T-helper 22 cell (primary cell): ENCODE measurements at places on chromosomes 3 and 15.

GRCh38 chr3:46607603-46608028 is 4.7 kb upstream of the FAM240A start:
- no peak for DNase-seq

DNA sequence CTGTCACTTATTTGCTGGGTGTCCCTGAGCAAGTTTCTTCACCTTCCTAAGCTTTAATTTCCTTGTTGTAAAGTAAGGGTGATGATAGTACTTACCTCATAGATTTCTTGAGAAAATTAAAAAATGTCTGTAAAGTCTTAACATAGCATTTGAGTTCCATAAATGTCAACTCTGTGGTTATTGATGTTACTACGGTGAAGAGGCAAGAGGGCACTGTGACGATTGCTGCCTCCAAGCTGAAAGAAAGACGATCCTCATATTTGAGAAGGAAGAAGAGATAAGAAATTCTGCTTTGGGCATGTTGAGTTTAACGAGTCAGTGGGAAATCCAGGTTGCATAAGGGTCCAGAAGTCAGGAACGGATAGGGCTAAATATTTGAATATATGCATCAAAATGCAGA is 240.8 kb upstream of the ZPLD1 start:
- no peak for DNase-seq

DNA sequence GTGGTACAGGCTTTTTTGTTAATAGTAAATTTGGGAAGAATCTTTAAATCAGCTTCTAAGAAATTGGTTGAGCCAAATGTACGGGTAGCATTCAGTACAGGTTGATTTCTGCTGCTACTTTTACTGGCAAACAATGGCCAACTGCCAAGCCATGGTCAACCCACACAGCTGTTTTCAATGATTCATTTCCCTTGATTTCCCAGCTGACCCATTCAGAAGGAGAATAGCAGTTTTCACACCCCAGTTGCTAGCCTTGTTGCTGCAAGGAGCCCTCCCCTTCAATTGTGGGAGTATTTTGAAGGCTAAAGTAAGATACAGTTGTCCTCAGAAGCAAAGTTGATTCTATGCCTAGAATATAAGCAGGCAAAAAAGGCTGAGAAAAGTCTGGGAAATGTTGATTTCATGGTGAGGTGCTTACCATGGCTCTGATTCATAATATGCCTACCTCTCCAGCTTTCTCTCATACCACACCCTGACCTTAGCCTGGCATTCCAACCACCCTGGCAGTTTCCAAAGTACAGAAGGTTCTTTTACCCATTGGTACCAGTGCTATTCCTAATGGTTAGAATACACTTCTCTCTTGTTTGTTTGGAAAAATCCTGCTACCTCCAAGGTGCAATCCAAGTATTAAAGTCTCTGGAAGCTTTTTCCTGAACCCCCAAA is 320.3 kb upstream of the TGFBR2 start:
- no peak for DNase-seq

DNA sequence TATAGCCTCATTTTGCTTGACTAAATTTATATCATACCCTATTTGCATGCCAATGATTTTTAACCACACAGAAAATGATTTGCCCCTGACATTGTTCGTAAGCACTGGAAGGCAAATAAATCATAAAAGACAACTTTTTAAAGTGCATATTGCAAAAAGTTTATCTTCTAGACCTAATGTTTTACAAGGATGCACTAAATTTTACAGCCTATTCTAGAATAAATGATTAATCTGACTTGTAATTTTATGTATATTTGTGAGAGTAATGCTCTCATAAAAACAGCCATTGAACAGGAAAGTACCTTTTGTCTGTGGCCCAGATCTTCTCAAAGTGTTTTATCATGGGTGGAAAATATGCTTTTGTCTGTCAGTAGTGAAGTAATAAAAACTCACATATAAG is 546.6 kb downstream of the EPHA3 start:
- DNase-seq, result no peak

DNA sequence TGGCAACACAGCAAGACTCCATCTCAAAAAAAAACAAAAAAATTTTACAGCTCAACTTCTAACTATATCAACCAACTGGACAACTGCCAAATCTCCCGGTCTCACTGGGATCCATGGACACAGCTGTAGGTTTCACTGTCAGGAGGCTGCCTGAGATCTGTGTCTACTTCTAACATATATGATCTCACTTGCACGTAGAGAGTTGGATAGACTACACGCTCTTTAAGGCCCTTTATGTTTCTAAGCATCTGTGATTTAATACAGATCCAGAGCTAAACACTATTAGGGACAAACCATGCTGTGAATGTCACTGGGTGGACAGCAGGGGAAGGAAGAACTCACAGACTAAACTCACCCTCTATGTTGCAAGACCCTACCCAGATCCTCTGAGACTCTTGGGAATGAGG is 13.0 kb upstream of the APOD start:
- no peak for DNase-seq

- no peak for DNase-seq
These were observed 55.1 kb upstream of the ZBTB38 start for GRCh38 chr3:141313093-141313683.

DNA sequence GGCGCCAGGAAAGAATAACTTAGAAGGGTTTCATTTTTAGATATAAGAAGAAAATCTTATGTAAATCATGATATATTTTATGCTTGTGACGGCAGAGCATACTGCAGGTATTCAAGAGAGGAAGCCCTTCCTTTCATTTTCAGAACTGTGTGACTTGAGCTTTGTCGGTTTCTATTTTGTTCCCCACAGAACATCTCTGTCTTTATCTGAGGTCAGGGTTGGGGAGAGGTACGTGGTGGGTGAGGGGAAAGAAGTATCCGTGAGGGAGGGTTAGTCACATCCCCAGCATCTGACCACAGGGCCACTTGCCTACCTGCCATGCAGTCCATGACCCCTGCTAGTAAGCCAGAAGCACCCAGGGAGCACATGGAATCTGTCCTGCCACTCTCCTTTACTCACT is 126.5 kb downstream of the DGKG start:
- DNase-seq, result no peak

DNA sequence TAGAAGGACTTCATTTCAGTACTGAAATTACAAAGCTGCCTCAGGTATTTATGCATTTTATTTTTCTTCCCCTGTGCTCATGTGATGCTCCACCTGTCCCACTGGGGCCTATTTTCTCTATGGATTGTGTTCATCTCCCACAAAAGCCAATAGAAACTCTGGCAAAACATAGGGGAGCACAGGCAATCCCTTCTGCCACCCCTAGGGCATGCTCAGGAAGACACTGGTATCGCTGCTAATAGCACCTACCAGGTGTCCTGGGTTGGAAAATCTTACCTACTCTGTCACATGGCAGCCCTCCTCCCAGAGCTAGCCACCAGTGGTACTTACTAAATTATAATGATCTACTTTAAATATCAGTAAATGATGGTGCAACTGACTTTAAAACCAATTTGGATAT is 427.4 kb downstream of the FGF12 start:
- DNase-seq, result no peak

- DNase-seq, result no peak
These were observed 192.0 kb downstream of the UBE3A start for GRCh38 chr15:25246641-25247406.

GRCh38 chr3:189908646-189909045 is 212.1 kb downstream of the P3H2 start:
- DNase-seq, result no peak

DNA sequence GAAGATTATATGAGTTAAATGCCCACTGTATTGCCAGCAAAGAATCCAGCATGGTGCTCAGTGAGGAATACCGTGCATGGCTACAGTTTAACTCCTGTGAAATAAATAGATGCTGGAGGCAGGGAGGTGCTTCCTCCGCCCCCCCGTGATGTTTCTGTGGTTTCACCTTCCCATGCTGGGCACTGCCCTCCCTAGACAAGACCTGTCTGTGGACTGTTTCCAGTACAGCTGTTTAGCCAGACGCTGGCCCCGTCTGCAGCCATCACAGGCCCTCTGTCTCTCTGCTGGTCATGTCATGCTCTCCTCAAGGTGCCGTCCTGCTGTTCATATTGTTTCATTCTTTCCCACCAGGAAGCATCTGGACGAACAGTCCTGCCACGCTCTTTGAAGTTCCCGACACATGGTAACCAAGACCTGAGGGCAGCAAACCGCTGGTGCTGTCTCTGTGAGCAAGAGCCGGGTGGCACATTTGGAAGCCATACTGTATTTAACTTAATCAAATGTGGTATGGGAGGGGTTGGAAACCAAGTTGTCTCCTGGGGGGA is 31.4 kb downstream of the GOLGA8S start:
- DNase-seq, result no peak

DNA sequence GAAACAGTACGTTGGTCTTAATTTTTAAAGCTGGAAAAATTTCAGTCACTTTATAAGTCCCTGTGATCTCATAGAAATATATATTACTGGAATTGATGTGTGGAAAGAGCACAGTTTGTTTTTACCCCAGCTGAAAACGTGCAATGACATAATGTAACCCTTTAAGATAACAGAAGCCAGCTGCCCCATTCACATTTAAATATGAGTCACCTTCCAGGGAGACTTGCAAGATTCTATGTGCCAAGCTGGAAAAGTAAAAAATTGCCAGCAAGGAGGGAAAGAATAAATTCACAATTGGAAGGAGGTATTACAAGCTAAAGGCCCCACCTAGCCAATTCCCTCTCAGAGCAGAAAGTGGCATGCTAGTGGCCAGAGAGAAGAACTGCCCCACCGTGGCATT is 50.2 kb downstream of the SAMMSON start:
- DNase-seq, result no peak

DNA sequence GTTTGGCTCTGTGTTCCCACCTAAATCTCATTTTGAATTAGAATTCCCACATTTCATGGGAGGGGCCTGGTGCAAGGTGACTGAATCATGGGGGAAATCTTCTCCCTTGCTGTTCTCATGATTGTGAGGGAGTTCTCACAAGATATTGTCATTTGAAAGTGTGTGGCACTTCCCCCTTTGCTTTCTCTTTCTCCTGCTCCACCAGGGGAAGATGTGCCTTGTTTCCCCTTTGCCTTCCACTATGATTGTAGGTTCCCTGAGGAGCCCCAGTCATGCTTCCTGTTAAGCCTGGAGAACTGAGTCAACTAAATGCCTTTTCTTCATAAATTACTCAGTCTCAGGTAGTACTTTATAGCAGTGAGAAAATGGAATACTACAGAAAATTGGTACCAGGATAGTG is 157.2 kb upstream of the TPRG1 start:
- no peak for DNase-seq

DNA sequence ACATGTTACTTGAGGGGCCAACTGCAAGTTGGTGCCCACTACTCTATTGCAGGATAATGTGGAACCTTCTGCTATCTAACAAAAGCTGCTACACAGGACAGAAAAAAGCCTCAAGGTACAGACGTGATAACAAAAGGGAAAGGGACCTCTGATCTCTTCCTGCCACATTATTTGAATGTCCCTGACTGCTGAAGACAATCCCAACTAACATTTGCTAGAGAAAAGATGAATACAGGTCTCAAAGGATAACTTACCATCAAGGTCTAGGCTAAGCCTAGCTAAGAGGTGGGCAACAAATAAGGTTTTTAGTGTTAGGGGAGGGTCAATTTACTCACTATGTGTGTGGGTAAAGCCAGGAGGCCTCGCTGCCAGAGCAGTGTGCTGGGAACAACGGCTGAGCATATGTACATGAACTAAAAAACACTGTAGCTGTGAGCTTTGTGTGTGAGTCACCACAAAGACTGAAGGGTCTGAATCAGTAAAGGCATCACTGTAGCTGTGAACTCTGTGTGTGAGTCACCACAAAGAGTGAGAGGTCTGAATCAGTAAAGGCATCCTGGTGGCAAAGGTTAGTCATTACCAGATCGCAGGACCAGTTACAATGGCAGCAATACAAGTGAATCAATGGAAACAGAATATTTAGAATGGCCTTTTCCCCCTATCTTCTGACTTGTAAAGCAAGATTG is 111.7 kb downstream of the LMLN start:
- DNase-seq, result no peak

- no peak for DNase-seq
These were observed 193.7 kb upstream of the BHLHE40 start for GRCh38 chr3:4785551-4785950.

DNA sequence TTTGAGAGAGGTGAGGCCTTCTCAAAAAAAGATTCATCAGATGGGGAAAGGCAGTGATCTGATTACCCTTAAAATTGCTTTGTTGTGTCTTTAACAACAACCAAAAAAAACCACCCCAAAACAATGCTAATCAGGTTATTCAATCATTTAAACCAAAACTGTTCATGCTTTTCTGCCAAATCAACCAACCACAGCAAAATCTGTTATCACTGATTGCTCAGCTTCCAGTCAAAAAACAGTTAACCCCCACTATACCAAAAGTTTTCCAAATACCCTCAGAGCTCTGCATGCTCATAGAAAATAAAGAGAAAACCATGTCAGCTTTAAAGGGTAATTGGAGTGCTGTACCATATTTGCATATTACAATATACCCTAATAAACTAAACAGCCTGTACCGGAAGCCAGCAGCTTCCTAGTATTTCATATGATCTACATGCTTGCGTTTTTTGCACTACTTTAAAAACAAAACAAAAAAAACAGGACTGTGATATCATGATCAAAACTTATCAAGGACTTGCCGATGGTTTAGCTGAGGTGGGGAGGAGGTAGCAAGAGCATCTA is 22.8 kb downstream of the SATB1 start:
- no peak for DNase-seq

DNA sequence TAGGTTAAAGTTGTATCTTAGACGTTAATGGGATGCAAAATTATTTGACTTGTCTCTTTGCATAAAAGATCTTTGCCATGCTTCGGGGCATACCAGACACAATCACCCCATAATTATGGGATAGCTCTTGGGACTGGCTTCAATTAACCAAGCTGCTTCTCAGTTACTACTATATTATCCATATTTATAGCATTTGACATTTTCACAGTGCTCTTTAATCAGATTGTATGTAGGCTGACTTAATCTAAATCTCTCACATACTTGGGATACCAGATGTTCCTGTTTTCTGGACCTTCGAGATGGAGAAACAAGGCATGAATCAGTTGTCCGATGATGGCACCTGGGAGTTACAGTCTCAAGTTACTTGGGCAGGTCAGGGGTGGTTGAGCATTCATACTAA is 27.2 kb upstream of the ABHD17C start:
- no peak for DNase-seq

- no peak for DNase-seq
These were observed 13.2 kb downstream of the AAGAB start for GRCh38 chr15:67241132-67241855.

GRCh38 chr15:62307551-62307950 is 142.5 kb upstream of the C2CD4B start:
- DNase-seq, result no peak
